Muscle of leg (tissue), 16 donors: ENCODE measurements at places on chromosomes 6 and 20.

GRCh38 chr20:12750221-12750620 lies 258.6 kb upstream of the SPTLC3 start:
- no peak overlapping the region for H3K4me3 ChIP-seq
- DNase-seq, result peak; percentile 43
- H3K36me3 ChIP-seq, result no peaks in the 10 kb centered on the region

DNA sequence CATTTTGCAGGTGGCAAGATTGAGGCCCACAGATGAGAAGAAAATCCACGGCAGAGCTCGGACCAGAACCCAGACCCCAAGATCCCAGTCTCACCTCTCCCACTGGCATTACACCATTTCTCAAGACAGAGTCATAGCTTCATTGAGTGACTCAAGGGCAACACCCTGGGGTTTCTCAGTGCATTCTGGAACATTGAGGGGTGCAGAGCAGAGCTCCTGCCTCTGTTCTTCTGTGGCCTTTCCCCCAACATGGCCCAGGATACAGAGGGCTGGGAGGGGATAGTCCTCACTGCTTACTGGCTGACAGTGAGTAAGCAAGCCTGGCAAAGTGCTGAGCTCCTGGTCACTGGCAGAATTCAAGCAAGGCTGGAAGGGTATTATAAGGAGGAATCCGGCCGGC lies 74.0 kb downstream of the MDGA1 start:
- no peaks in the 10 kb centered on the region for H3K36me3 ChIP-seq
- H3K27me3 ChIP-seq, result peaks cover 49% of the 10 kb centered on the region
- DNase-seq, result no peak
- peaks cover 11% of the 10 kb centered on the region for H3K4me1 ChIP-seq

DNA sequence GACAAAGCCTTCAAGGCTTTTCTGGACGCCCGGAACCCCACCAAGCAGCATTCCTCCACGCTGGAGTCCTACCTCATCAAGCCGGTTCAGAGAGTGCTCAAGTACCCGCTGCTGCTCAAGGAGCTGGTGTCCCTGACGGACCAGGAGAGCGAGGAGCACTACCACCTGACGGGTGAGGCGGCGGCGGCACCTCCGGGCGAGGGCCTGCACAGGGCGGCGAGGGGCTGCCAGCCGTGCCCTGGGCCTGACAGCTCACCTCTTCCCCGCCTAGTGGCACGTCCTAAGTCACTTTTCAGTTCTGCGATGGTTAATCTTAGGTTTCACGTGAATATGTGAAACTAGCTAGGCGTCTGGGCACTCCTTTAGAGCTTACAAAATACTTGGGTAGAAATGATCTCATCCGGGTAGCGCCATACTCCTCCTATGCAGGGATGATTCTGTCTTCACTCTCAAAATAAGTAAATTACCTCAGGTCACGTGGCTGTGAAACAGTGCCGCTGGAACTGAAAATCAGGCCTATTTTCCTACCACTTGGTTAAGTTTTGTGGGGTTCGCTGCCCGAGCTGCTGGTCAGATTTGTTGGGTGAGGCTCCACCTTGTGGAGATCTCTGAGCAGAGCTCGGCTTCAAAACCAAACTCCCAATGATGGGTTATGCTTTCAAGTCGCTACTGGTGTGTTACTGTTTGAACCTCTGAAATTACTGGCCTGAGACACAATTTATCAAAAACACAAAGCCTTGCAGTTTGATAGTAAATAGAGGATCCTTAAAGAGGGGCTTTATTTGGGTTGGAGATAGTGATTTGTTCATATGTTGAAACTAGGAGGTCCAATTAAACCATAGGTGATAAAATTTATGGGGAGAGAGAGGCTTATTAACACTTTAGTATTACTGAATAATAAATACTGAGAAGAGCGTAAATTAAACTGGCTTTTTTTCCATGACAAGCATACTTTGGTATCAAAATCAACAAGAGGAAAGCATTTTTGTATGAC lies 15.5 kb upstream of the CLDN20 start:
- peaks cover 34% of the 10 kb centered on the region for H3K36me3 ChIP-seq
- no peaks in the 10 kb centered on the region for H3K4me1 ChIP-seq
- no peak overlapping the region for H3K27ac ChIP-seq
- H3K27me3 ChIP-seq, result no peaks in the 10 kb centered on the region
- H3K4me3 ChIP-seq, result no peak overlapping the region
- peak; percentile 68 for DNase-seq

- no peaks in the 10 kb centered on the region for H3K27me3 ChIP-seq
- peak overlapping the region; percentile 72 for H3K27ac ChIP-seq
- DNase-seq, result peak; percentile 46
- H3K4me1 ChIP-seq, result peaks cover 28% of the 10 kb centered on the region
- peaks cover 17% of the 10 kb centered on the region for H3K36me3 ChIP-seq
- H3K4me3 ChIP-seq, result no peak overlapping the region
These were observed 79.9 kb upstream of the NAA20 start for GRCh38 chr20:19937218-19937617.

- H3K27me3 ChIP-seq, result peaks cover 2% of the 10 kb centered on the region
- H3K4me1 ChIP-seq, result no peaks in the 10 kb centered on the region
- no peak overlapping the region for H3K27ac ChIP-seq
- H3K4me3 ChIP-seq, result no peak overlapping the region
These were observed 202.9 kb downstream of the SYNDIG1 start for GRCh38 chr20:24672181-24672880.

DNA sequence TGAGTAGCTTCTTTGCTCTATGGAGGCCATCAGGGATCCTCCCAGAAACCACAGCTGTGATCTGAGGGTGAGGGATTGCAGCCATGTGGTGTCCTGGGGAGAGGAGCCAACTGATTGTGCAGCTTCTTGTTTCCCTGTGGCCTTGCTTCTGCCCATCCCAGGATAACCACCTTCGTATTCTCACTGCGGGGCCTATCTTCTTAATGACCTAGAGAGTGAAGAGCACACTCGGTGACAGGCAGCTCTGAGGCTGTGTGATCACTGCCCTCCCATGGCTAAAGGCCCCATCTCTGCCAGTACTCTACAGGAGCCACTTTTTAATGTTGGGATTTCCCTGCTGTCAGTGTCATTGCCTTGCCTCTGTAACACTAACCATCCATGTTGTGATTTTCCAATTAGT lies 5.3 kb upstream of the RAET1L start:
- H3K4me3 ChIP-seq, result no peak overlapping the region
- peaks cover 4% of the 10 kb centered on the region for H3K4me1 ChIP-seq
- no peaks in the 10 kb centered on the region for H3K36me3 ChIP-seq
- DNase-seq, result no peak
- peaks cover 59% of the 10 kb centered on the region for H3K27me3 ChIP-seq

- no peak for DNase-seq
- peaks cover 2% of the 10 kb centered on the region for H3K4me1 ChIP-seq
- no peak overlapping the region for H3K4me3 ChIP-seq
- no peaks in the 10 kb centered on the region for H3K36me3 ChIP-seq
These were observed 267.9 kb downstream of the COL12A1 start for GRCh38 chr6:74937936-74938335.

GRCh38 chr20:37822141-37822601 lies 80.8 kb upstream of the VSTM2L start:
- H3K27me3 ChIP-seq, result no peaks in the 10 kb centered on the region
- H3K4me1 ChIP-seq, result peaks cover 15% of the 10 kb centered on the region
- no peaks in the 10 kb centered on the region for H3K36me3 ChIP-seq
- H3K27ac ChIP-seq, result no peak overlapping the region
- H3K4me3 ChIP-seq, result no peak overlapping the region

GRCh38 chr20:57167971-57168701 lies 98.3 kb downstream of the BMP7 start:
- no peaks in the 10 kb centered on the region for H3K36me3 ChIP-seq
- peaks cover 41% of the 10 kb centered on the region for H3K4me1 ChIP-seq
- H3K27ac ChIP-seq, result peak overlapping the region; percentile 90
- H3K4me3 ChIP-seq, result no peak overlapping the region
- peak; percentile 94 for DNase-seq

DNA sequence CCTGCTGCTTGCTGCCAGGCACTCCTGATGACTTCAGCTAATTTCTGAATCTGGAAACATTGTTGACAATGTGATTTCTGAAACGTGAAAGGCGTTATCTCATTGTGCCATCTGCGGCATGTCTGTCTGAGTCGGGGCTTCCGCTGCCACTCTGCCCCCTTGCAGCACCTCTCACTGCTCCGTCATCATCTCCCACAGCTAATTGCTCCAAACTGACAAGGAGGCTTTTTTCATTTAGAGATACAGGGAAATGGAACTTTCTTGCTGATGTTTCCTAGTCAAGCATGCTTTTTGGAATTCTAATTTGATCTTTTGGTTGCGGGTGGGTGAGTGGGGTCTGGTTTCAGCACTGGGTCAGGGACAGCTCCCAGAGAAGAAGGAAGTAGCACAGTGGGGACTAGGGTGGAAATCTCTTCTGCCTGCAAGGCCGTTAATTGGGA lies 233.5 kb downstream of the DHX35 start:
- no peak overlapping the region for H3K4me3 ChIP-seq
- H3K4me1 ChIP-seq, result no peaks in the 10 kb centered on the region
- H3K27ac ChIP-seq, result no peak overlapping the region
- H3K36me3 ChIP-seq, result no peaks in the 10 kb centered on the region
- H3K27me3 ChIP-seq, result no peaks in the 10 kb centered on the region
- peak; percentile 16 for DNase-seq

- DNase-seq, result peak; percentile 14
- peaks cover 4% of the 10 kb centered on the region for H3K4me1 ChIP-seq
- H3K36me3 ChIP-seq, result no peaks in the 10 kb centered on the region
These were observed 189.5 kb upstream of the GMDS start for GRCh38 chr6:2434912-2435311.

DNA sequence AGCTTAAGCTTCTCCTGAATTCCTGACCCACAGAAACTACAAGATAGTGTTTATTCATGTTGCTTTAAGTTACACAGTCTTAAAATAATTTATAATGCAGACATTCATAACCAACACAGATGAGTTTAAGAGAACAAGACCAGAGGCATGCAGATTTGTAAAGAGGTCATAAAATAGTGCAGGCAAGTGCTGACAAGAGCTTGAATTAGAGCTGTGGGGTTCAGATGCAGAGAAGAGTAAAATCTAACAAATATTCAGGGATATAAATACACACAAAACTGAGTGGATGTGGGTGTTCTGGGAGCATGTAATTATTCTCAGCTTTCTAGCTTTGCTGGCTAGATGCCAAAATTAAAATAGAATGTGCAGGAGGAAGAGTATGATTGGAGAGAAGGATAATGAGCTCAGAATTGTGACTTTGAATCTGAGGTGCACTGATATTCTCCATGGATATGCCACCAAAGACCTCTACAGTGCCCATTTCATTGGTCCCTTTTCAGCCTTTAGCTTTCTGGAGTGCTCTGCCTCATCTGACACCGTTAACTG lies 291.9 kb upstream of the SGK1 start:
- H3K4me3 ChIP-seq, result no peak overlapping the region
- no peaks in the 10 kb centered on the region for H3K4me1 ChIP-seq
- H3K36me3 ChIP-seq, result no peaks in the 10 kb centered on the region
- H3K27ac ChIP-seq, result no peak overlapping the region
- H3K27me3 ChIP-seq, result no peaks in the 10 kb centered on the region

GRCh38 chr20:47296950-47297349 lies 59.5 kb downstream of the ZMYND8 start:
- H3K4me1 ChIP-seq, result no peaks in the 10 kb centered on the region
- DNase-seq, result no peak
- no peak overlapping the region for H3K27ac ChIP-seq
- H3K27me3 ChIP-seq, result no peaks in the 10 kb centered on the region
- H3K36me3 ChIP-seq, result peaks cover 48% of the 10 kb centered on the region
- H3K4me3 ChIP-seq, result no peak overlapping the region

DNA sequence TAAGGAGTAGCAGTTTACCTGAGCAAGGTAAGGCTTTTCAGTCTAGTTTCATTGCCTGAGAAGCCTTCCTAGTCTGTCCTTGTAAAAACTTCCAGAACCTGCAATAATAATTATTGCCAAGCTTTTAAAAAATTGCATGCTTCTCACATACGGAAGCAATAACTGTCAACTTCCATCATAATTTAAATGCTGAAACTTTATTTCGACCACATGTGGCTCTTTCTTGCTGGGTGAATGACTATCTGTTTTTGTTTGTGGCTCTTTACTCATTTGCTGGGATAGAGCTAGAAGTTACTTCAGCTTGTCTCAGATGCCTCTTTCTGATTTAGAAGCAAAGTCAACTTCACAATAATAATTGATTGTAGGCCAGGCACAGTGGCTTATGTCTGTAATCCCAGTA lies 95.9 kb upstream of the COL21A1 start:
- no peaks in the 10 kb centered on the region for H3K27me3 ChIP-seq
- no peaks in the 10 kb centered on the region for H3K4me1 ChIP-seq
- H3K36me3 ChIP-seq, result no peaks in the 10 kb centered on the region
- no peak overlapping the region for H3K4me3 ChIP-seq
- no peak overlapping the region for H3K27ac ChIP-seq
- DNase-seq, result no peak

GRCh38 chr6:9851541-9852380 lies 563.1 kb downstream of the TFAP2A start:
- DNase-seq, result no peak
- H3K27me3 ChIP-seq, result no peaks in the 10 kb centered on the region
- no peak overlapping the region for H3K4me3 ChIP-seq
- no peaks in the 10 kb centered on the region for H3K4me1 ChIP-seq
- no peaks in the 10 kb centered on the region for H3K36me3 ChIP-seq

DNA sequence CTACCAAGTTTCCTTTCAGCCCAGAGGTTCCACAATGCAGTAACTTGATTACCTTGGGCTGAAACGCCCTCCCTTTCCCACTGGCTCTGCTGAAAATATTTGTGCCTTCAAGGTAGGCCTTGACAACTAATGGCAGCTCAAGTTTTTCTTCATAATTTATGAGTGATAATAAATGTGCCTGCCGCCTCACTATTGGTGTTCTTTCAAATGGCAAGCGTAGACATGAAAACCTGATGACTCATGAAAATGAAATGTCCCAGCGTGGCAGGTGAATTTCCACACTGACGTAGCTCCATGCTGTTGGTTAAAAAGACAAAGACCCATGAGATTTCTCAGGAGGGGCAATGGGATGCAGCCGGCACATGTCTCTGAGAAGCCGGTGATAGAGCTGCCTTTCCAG lies 107.2 kb upstream of the GGTLC1 start:
- no peak for DNase-seq
- H3K27me3 ChIP-seq, result peaks cover 5% of the 10 kb centered on the region
- H3K36me3 ChIP-seq, result no peaks in the 10 kb centered on the region
- H3K4me3 ChIP-seq, result no peak overlapping the region
